Activated CD8-positive, alpha-beta T cell treated with anti-CD3 and anti-CD28 coated beads, Interleukin-2, amount 10 ng/mL, durations not matched to agents 7 days and 5 days (primary cell): ENCODE measurements at places on chromosomes 2 and 18.

DNA sequence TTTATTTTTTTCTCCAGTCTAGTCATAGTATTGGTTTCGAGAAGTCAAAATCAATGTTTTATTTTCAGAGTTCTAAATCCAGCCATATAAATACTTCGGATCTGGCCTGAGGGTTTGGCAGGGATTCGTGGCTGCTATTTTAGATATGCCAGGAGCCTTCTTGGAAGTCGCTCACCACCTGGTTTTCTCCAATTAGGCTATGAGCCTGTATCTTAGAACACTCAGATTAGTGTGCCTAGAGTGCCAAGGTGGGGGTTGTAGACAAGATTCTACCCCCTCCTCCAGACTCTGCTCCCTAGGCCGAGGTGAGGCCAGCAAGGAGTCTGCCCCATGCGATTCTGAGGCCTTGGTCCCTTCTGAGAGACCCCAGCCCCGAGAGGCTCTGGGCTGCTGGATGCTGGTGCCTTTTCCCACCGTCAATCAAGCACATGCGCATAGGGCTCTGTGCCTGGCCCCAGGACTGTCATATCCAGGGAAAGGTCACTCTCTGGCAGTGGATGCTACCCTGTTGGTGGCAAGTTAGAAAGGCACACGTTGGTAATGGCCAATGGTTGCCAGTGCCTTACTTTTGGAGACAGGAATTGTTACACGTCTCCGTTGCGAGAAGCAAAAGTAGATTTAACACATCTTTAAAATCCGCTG is 197.1 kb downstream of the AGAP1 start:
- no peak for DNase-seq

DNA sequence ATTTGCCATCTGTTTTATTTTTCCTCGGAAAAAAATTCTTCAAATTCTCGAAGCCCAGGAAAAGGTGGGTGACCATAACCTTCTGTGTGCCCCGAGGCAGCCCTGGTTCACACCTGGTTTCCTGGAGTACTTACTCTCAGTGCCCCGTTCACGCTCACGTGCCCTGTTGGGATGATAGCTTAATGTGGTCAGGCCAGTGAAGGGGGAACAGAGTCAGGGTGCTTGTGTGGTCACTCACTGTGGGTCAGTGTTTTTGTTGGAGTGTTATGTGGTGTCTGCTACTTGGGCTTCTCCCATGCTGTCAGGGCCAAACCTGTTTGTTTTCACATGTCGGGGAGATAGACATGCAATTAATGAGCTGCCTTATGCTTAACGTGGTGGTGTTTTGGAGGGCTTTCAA is 78.1 kb downstream of the MAP4K4 start:
- DNase-seq, result no peak

- DNase-seq, result no peak
These were observed 166.9 kb downstream of the CDCA7 start for GRCh38 chr2:173521450-173522192.

- DNase-seq, result no peak
These were observed 61.7 kb downstream of the PPP4R1 start for GRCh38 chr18:9552616-9553015.

- DNase-seq, result no peak
These were observed 177.3 kb downstream of the TMEM247 start for GRCh38 chr2:46656640-46657039.
